ENCODE measurements at places on chromosomes 6 and 20.

DNA sequence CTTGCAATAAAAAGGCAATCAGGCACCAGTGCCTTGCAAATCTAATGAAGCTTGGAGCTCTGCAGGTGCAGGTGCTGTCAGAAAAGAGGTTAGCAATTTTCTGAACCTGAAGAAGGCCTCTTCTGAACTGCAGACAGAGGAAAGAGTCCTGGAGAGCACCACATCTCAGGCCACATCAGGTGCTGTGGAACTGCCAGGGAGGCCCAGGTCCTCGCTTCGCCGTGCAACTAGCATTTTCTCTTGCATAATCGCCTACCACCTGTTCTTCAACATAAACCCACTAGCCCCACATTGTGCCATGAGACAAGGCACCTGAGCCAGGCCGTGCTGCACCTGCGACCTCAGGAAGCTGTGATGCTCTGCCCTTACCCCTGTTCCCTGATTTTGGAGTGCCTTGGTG is 187.6 kb downstream of the DTNBP1 start:
- DNase-seq = no peak

- no peak for DNase-seq
These were observed 30.5 kb upstream of the MDFI start for GRCh38 chr6:41607736-41608135.

GRCh38 chr6:159871906-159872305 is 18.9 kb upstream of the MAS1 start:
- no peak for DNase-seq

GRCh38 chr6:29872791-29873190 is 45.2 kb downstream of the HLA-G start:
- no peak for DNase-seq

GRCh38 chr6:82924799-82925535 is 140.7 kb downstream of the UBE3D start:
- DNase-seq = no peak

DNA sequence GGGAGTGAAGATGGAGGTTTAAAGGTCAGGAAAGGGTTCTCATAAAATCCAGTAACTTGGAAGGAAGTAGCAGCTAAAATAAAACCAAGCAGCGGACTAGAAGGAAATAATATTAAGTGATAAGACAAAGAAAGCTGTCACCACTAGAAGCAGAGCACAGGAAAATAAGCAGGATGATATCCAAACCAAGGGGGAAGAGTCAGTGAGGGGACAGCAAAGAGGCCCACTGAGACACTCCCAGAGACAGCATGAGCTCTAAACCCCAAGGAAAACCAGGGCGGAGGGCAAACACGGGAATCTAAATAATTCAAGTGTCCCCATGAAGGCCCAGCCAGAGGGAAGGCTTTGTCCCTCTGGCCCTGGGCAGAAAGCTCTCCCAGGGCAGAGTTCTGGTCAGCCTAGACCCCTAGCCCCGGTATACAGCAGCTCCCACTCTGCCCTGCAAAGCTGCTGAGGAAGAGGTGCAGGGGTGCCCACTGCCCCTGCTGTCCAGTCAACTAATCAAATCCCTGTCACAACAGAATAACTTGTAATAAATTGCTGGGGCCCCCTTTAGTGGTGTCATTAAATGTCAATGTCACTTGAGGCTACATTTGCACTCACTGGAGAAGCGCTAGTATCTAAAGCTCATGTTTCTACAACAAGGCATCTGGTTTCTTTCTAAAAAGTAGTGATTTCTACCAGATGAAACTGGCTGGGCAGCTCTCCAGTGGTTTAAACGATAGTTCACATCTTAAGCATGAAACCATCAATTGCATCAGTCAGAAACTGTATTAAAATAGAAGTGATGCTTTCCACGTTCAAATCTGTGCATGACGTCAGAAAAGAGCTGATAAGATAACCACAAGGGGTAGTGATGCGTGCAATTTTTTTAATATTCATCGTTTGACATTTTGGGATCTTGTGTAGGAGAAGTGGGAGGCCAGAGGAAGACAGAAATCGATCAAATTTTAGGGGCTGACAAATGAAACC is 13.6 kb downstream of the PDE10A start:
- no peak for DNase-seq

GRCh38 chr6:169846286-169847056 is 95.0 kb downstream of the ERMARD start:
- DNase-seq = no peak

DNA sequence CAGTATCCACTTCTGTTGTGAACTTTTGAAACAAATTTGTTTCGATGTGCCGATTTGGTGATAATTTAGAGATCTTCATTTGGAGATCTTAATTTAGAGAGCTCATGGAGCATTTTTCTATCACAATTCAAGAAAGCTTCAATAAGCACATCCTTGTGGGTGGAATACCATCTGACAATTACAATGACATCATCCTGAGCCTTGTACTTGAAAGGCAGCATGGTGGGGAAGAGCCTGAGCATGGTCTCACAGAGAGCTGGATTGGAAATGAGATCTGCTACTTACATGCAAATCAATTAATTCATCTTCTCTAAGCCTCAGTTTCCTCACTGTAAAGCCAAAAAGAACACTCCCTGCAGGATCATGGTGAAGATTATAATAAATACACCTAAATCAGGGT is 75.9 kb downstream of the FRK start:
- DNase-seq = no peak

- DNase-seq = no peak
These were observed 37.2 kb upstream of the TAF8 start for GRCh38 chr6:42013134-42013516.

DNA sequence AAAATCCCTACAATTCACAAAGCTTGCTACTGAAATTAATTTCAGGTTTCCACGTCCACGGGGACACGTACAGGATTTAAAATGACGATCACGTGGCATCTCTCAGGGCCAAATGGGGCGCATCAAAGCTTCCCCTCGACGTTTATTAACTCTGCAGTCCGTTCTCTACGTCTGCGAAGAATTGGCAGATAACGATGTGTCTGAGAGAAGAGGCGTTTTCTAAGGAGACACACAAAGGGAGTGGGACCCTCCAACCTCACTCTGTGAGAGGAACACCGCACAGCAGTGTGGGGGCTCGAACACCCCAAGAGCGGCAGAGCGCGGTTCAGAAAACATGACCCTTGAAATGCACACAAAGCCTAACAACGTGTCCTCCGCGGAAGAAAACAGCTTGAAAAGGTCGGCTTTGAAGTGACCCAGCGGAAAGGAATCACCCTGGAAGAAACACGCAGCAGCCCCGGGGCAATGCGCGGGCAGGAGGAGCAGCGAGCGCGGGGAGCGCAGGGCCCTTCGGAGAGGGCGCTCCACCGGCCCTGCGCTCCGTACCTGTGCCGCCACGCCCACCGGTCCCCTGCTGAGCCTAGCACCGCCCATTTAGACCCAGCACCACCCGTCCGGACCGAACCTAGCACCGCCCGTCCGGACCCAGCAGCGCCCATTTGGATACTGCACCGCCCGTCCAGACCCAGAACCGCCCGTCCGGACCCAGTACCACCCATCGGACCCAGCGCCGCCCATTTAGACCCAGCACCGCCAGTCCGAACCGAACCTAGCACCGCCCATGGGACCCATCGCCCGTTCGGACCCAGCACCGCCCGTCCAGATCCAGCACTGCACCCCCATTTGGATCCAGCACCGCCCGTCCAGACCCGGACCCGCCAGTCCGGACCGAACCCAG is 1.1 kb upstream of the AFDN start:
- DNase-seq = peak; percentile 31

DNA sequence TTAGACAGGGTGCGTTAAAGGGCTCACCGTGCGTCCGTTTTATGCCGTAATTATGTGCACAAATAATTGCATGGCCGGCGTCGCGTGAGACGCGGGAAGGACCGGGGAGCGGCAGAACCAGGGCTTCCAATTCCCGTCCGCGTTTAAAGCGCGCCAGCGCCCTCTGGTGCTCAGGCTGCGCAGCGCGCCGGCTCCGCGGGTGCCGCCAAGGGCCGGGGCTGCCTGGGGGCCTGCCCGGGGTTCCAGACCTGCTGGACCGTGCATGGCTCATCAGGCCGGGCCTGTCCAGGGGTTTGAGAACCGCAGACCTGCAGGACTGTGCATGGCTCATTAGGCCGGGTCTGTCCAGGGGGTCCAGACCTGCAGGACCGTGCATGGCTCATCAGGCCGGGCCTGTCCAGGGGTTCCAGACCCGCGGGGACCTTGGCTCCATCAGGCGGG is 369.0 kb downstream of the THBS2 start:
- peak; percentile 37 for DNase-seq

DNA sequence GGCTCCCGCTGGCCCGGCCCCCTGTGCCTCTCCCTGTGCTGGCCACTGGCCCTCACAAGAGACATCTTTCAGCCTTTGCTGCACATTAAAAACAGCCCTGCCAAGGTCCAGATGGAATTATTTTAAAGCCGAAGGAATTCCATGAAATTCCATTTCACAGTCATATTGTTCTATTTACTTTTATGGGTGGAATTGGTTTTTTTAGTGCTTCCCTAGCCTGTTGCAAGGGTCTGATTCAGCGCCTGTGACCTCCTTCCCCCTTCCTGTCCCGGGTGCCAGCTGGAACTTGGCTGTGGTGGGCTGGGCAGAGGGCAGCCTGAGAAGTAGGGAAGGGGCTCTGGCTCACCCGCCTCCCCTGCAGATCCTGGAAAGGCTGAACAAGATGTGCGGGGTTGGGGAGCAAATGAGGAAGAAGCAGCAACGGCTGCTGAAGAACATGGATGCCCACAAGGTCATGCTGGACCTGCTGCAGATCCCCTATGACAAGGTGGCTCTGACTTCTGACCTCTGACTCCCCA is 34.3 kb downstream of the UQCC2 start:
- no peak for DNase-seq

GRCh38 chr20:51014797-51015722 is 7.8 kb downstream of the KCNG1 start:
- peak; percentile 26 for DNase-seq

- DNase-seq = no peak
These were observed 208.5 kb upstream of the SULF2 start for GRCh38 chr20:47993817-47994216.

- DNase-seq = no peak
These were observed 87.8 kb downstream of the TMEM170B start for GRCh38 chr6:11625302-11625701.

DNA sequence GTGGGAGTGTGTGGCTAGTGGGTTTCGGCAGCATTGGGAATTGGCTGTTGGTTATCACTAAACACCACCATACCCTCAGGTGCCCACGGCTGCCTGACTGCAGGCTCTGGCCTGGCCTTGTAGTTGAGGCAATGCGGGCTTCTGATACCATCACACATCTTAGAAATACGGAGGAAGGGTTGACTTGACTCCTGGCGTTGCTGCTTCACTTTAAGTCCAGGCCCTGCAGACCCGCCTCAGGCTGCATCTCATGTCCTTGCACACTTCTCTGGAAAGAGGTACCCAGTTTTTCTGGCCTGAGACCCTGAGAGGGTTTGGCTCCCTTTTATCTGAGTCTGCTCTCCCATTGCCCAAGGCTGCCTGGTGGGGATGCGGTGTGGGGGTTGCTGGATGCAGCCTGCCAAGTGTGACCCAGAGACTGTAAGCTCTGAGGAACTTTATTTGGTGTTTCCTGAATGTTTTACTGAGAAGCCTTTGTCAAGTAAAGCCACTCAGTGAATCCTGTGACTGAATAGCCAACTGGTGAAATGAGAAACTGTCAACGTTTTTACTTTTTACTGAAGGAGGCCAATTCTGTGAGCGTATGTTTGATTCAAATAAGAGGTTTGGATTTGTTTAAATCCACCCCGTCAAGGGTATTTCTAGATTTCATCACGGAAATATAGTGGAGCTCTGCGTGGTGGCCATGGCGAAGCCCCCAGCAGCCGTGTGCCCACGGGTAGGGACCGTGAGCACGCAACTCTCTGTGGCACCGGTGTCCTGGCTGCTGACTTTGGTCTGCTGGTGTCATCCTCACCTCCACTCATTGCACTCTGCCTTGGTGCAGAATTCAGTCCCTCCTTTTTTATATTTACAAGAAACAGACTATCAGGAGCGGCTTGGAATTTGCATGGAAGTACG is 160.1 kb downstream of the DTNBP1 start:
- DNase-seq = no peak

DNA sequence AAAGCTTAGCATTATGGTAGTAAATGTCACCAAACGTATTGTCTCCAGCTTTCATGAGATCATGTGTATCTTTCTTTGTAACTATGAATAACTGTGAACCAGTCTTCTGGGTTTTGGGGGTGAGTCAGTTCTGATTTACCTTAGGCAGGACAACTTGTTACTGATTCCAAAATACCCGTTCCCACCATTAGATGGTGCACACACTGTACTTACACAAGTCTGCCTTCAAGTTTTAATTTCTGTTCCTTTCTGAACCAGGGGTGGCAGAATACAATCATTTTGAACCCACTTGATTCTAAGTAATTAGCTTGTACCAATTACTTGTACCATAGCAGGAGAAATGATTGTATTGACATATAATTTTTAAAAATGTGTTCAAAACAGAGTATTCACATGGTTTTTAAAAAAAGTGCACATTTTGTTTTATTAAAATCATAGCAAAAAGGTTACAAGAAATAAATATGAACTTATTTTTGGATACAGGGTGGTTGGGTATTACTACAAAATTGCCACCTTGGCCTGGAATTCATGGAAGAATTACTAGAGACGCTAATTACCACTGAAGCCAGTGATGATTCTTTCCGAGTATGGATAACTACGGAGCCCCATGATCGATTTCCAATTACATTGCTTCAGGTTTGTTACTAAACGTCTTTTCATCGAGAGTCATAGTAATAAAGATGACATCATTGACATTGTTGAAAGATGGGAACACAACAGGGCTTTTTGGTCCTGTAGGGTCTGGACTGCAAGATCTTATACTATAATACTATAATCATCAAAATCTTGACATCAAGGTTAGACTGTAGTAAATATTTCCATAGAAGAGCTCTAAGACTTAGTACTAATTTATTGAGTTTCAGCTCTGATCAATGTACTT is 75.2 kb upstream of the GLP1R start:
- DNase-seq = peak; percentile 28

DNA sequence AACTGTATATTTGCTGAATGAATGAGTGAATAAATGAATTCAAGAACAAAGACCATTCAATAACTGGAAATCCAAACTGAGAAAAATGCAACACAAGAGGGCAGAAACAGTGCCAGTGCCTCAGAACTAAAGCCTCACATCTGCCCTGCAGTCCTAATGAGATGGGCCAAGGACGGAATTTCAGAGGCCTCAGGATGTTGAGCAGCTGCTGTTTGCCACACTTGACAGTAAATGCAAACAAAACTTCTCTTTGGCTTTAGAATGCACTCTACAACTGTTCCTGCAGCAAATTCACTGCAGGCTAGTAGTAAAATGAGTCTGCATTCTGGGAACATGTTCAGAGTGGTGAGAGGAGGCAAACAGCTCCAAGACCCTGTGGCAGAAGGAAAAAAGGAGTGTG is 177.6 kb upstream of the LRFN2 start:
- peak; percentile 38 for DNase-seq
